ENCODE measurements at places on chromosomes 3 and 15.

- peak; percentile 60 for DNase-seq
Observed at GRCh38 chr3:16028604-16029003, 145.9 kb upstream of the GALNT15 start.

DNA sequence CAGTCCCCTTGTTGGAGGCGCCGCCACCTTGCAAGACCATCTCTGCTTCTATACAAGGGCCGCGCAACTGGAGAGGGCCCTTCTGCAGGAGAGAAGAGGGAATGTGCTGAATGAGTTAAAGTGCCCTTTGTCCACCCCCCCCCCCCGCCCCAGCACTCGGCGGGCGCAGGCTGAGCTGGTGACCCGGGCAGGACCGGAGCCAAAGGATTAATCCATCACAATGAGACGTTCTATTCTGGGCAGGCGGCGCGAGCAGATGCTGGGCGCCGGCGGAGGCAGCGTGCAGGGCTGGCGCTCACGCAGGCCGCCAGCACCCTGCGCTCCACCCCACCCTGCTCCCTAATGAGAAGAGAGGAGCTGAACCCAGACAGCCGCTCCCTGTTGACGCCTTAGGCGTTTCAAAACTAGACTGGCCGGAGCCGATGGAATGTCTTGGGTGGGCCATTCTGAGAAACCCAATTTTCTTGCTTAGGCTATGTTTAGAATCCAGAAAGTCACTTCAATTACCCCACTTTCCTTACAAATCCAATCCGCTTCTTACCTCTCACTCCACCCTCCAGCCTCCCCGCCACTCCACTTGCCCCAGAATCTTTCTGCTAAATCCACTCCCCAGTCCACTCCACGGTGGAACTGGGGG lies 32.9 kb downstream of the GJD2 start:
- no peak for DNase-seq

DNA sequence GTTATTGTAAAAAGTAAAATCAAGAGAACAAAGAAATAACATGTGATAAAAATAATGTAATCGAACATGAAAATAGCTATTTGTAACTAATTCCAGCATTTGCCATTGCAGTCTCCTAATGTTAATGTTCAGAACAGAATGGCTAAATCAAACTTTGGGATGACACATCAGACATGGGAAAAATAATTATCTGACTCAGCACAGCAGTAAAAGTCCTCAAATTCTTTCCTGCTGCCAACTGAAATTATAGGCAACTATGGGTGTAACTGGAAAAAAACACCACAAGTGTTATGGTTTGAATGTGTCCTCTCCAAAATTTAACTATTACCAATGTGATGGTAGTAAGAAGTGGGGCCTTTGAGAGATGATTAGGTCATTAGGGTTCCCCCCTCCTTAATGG lies 446.7 kb downstream of the C3orf38 start:
- DNase-seq: no peak

DNA sequence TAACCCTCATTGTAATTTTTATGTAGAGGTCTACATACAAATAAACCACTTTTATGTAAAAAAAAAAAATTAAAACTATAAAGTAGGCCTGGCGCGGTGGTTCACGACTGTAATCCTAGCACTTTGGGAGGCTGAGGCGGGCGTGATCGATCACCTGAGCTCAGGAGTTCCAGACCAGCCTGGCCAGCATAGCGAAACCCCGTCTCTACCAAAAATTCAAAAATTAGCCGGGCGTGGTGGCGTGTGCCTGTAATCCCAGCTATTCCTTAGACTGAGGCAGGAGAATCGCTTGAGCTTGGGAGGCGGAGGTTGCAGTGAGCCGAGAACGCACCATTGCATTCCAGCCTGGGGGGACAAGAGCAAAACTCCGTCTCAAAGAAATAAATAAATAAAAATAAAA lies 766 bp upstream of the SLC12A6 start:
- DNase-seq: no peak

GRCh38 chr3:115500795-115501194 lies 122.5 kb upstream of the GAP43 start:
- DNase-seq: no peak
